ENCODE measurements at places on chromosomes 7 and 10. TPM values are rescaled to one million over a fixed set of nuclear protein-coding genes. Genes with fewer than 3 reads are reported as not detected.

GRCh38 chr7:22934473-22935065 lies 79.4 kb downstream of the HYCC1 start:
- DNase-seq, result no peak

OR9A2 gene
- total RNA-seq, result not detected

DNA sequence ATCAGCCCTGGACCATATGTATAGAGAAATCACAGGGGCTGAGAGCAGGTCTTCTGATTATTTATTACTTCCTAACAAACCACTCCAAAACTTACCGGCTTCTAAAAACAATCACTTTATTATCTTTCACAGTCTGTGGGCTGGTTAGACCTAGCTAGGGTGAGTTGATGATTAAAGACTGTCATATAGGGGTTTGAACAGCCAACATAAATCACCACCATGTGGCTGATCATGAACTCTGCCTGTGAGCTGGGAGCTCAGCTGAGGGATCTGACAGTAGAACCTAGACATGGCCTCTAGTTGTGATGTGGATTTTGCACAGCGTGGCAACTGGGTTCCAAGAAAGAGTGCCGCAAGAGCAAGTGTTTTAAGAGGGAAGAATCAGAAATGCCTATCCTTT lies 305.4 kb downstream of the CSTF2T start:
- no peaks in the 10 kb centered on the region for H3K4me1 ChIP-seq
- H3K27me3 ChIP-seq, result no peaks in the 10 kb centered on the region
- no peak overlapping the region for H3K4me3 ChIP-seq
- no peak for DNase-seq

GDI2 gene
- 219 TPM for total RNA-seq

AMPH gene
- total RNA-seq, result not detected

- H3K4me1 ChIP-seq, result no peaks in the 10 kb centered on the region
- DNase-seq, result no peak
- no peaks in the 10 kb centered on the region for H3K36me3 ChIP-seq
- H3K4me3 ChIP-seq, result no peak overlapping the region
- H3K27ac ChIP-seq, result no peak overlapping the region
Observed at GRCh38 chr7:46059308-46060020, 138.4 kb upstream of the IGFBP3 start.

GRCh38 chr7:6386779-6387178 lies 61.0 kb downstream of the DAGLB start:
- H3K36me3 ChIP-seq, result peaks cover 26% of the 10 kb centered on the region
- no peak overlapping the region for H3K4me3 ChIP-seq
- DNase-seq, result no peak
- H3K4me1 ChIP-seq, result peaks cover 40% of the 10 kb centered on the region
- H3K27me3 ChIP-seq, result no peaks in the 10 kb centered on the region
- H3K27ac ChIP-seq, result peak overlapping the region; percentile 60

ZNF735 gene
- total RNA-seq, result not detected

ADAP1 gene
- total RNA-seq, result 13.5 TPM

LRRN3 gene
- 211 TPM for total RNA-seq

AGMO gene
- total RNA-seq, result not detected

- H3K27me3 ChIP-seq, result no peaks in the 10 kb centered on the region
- H3K36me3 ChIP-seq, result no peaks in the 10 kb centered on the region
- H3K27ac ChIP-seq, result no peak overlapping the region
- H3K4me3 ChIP-seq, result no peak overlapping the region
Observed at GRCh38 chr7:117755136-117755535, 118.1 kb downstream of the CTTNBP2 start.

DNA sequence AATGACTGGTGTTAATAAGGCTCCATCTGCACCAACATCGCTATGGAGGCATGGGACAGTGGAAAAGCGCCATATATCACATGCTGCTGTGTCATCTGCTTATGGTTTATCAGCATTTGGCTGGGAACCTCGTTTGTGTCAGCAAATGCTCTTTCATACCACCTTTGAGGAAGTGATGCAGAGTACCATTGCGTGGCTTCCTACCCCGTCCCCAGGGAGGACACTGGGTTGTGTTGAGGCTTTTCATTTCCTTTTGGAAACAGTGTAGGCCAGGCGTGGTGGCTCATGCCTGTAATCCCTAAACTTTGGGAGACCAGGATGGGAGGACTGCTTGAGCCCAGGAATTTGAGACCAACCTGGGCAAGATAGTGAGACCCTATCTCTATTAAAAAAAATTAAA lies 6.8 kb downstream of the TACR2 start:
- peaks cover 26% of the 10 kb centered on the region for H3K4me1 ChIP-seq
- H3K36me3 ChIP-seq, result no peaks in the 10 kb centered on the region
- H3K27me3 ChIP-seq, result no peaks in the 10 kb centered on the region
- DNase-seq, result no peak
- H3K4me3 ChIP-seq, result no peak overlapping the region
- no peak overlapping the region for H3K27ac ChIP-seq

GRCh38 chr10:86329896-86330680 lies 36.5 kb downstream of the GRID1 start:
- H3K27me3 ChIP-seq, result peaks cover 9% of the 10 kb centered on the region
- no peaks in the 10 kb centered on the region for H3K36me3 ChIP-seq
- no peak overlapping the region for H3K4me3 ChIP-seq
- H3K4me1 ChIP-seq, result no peaks in the 10 kb centered on the region
- DNase-seq, result no peak

GLRX3 gene
- 90.1 TPM for total RNA-seq

DNA sequence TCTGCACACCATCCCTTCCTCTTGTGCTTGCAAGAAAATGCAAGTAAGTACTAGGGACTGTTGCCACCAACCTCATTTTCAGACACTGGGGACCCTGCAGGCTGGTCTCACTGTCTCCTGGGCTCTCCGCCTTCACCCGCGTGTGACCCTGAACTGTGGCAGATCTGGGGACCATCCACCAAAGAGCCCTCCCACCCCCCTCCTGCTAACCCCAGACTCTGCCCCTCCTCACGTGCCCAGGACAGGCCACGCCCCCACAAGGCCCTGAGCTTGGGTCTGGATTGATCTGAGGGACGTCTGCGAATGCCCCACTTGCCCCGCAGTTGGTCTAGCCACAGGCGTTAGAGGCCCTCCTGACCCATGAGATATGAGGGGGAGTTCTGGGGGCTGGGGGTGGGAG lies 8.1 kb downstream of the CNPY1 start:
- H3K4me3 ChIP-seq, result no peak overlapping the region
- no peaks in the 10 kb centered on the region for H3K36me3 ChIP-seq
- no peak overlapping the region for H3K27ac ChIP-seq
- H3K4me1 ChIP-seq, result peaks cover 4% of the 10 kb centered on the region
- H3K27me3 ChIP-seq, result peaks cover 36% of the 10 kb centered on the region

GRCh38 chr10:132355754-132356153 lies 23.8 kb downstream of the LRRC27 start:
- no peaks in the 10 kb centered on the region for H3K27me3 ChIP-seq
- no peak overlapping the region for H3K4me3 ChIP-seq
- H3K36me3 ChIP-seq, result no peaks in the 10 kb centered on the region
- no peak overlapping the region for H3K27ac ChIP-seq
- no peak for DNase-seq

Data from activated CD4-positive, alpha-beta T cell treated with anti-CD3 and anti-CD28 coated beads, Interleukin-2, amount 10 ng/mL, durations not matched to agents 7 days and 5 days (primary cell).